NK-92 treated with Interleukin-12 subunit alpha and Interleukin-12 subunit beta, amount 100 ng/mL, for 24 hours (cell line): ENCODE measurements at places on chromosomes 13 and 19.

DNA sequence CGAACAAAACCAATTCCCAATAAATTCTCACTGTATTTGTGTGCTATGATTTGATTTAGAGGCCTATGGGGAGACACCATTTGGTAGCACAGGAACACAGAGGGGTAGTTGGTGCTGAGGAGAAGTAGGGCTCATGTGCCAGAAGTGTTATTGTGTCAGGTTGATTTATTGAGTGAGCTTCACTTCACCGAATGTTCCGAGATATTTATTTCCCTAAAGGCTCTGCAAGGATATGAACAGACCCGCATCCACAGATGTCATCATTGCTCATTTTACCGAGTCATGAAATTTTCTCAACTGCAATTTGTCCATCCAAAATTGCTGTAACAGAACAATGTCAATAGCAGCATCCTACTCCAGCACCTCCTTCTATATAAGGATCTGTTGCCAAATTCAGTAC is 69.5 kb downstream of the DACH1 start:
- DNase-seq, result no peak

DNA sequence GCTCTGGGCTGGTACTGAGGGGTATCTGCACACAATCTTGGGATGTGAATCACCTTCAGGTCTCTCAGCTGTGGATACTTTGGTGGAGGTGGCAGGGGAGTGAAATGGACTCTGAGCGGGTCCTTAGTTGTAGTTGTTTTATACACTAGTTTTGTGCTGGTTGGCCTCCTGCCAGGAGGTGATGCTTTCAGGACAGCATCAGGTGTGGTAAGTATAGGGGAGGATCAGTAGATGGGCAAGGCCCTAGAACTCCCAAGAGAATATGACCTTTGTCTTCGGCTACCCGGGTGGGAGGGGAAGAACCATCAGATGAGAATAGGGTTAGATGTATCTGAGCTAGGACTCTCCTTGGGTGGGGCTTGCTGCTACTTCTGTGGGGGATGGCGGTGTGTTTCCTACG is 2284.3 kb upstream of the PCDH20 start:
- no peak for DNase-seq

- no peak for DNase-seq
These were observed 3.1 kb downstream of the SMG9 start for GRCh38 chr19:43751466-43752220.

GRCh38 chr13:25869941-25870340 is 181.9 kb downstream of the SHISA2 start:
- DNase-seq, result no peak

DNA sequence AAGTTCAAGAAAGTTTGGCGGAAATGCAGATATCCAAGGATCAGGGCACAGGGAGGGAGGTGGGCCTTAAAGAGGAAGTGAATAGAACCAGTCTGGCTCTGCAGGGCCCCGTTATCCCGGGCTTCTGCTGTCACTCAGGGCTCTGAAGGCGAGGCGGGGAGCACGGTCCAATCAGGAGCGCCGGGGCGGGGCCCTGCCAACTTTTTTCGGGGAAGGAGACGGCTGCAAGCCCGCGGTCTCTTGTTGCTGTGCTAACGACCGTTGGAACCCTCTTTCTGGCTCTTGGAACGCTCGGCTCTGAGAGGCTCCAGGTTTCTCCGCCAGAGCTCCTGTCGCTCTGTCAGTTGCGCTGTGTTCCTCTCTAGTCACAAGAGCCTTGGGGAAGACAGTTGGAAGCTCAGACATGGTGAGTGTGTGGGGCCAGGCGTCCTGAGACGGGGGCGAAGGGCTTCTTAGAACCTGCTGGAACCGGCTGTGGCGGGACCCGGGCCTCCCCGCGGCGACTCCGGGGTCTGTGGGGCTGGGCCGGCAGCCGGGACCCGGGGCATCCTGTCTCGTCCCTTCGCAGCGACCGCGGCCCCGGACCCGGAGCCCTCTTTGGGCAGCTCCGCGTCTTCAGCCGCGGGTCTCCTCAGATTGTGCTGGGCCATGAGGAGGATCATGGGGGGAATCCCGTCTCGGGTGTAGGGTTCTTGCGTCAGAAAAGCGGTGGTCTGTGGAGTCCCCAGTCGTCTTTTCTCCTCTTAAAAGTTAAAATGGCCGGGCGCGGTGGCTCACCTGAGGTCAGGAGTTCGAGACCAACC is 27.7 kb downstream of the ZNF844 start:
- DNase-seq, result no peak

DNA sequence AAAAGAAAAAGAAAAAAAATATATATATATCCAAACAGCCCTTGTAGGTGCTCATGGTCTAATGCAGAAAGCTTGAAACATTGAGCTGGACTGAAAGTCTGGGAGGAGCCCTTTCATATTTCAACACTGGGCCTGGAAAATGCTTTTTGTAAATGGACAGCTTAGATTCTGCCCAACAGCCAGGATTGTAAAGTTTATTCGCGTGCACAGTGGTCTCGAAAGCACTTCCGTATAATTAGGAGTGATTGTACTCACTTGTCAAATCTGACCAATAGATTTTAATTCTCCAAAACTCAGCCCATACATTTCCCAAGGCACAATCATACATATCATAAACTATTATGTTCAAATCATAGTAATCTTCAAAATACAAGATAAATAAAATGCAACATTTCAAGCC is 260.1 kb downstream of the COL4A1 start:
- no peak for DNase-seq

- no peak for DNase-seq
These were observed 6.2 kb upstream of the COLGALT1 start for GRCh38 chr19:17549085-17549740.

DNA sequence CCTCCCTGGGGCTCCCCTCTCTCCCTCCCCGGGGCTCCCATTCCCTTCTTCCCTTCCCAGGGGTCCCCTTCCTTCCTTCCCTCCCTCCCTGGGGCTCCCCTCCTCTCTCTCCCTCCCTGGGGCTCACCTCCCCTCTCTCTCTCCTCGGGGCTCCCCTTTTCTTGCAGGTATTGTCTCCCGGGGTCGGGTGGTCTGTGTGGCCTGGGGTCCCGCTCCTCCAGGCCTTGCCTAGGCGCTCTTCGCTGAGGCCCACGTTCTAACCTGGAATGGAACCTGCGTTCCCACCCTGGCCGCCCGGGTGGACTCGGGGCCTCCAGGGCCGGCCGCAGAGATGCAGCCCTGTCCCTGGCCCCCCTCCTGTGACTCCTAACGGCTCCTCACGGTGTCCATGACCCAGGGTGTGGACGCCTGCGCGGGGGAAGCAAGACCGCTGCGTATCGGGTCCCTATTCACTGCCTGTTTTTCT is 940 bp upstream of the DCUN1D2 start:
- no peak for DNase-seq

- DNase-seq, result peak; percentile 15
These were observed 8.9 kb upstream of the CYP4F3 start for GRCh38 chr19:15631817-15632216.

DNA sequence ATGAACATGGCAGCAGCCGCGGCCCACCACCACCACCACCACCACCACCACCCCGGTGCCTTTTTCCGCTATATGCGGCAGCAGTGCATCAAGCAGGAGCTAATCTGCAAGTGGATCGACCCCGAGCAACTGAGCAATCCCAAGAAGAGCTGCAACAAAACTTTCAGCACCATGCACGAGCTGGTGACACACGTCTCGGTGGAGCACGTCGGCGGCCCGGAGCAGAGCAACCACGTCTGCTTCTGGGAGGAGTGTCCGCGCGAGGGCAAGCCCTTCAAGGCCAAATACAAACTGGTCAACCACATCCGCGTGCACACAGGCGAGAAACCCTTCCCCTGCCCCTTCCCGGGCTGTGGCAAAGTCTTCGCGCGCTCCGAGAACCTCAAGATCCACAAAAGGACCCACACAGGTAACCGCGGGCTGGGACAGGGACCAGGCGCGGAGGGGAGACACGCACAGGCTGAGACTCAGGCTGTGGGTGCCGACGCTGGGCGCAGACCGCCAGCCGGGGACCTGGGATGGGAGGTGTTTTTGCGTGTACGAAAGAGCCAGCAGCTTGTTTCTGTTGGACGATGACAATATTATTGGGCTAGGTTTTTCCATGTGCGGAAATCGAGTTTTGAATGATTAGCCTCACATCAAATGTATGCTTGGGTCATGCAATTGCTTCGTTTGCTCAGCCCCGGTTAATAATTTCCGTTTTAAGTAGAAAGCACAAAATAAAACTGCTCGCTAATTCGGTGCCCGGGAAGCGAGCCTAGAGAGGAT is 1.3 kb downstream of the ZIC2 start:
- DNase-seq, result no peak

- no peak for DNase-seq
These were observed 103.9 kb upstream of the DIAPH3 start for GRCh38 chr13:60267498-60268202.

DNA sequence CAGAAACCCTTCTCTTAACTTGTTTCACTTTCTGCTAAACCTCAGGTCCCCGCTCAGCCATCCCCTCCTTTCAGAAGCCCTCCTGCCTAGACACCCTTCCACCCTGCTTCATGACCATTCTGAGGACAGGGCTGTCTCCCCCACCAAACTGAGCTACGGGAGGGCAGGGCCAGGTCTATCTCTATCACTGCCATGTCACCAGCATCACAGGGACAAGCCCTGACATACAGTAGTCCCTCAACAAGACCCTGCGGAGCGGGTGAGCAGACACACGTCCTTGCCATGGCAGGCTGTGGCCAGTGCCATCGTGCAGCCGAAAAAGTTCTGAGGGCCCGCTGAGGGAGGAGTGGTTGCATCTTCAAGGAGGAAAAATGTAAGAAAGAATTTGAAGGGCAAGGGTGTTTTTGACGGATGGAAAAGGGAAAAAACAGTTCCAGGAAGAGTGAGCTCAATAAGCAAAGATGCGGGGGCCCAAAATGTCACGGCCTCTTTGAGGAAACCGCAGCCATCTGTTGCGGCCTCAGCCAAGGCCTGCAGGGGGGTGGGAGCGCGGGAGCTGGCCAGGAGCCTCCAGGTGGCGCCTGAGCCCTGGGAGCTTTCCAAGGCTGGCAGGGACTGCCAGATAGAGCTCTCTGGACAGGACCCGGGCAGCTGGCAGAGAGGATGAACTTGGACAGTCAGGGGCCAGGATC is 8.1 kb downstream of the PTGIR start:
- DNase-seq, result no peak

- DNase-seq, result no peak
These were observed 598.6 kb upstream of the PCDH20 start for GRCh38 chr13:62014299-62014698.

- no peak for DNase-seq
These were observed 12.6 kb downstream of the CACNA1A start for GRCh38 chr19:13493516-13494310.

GRCh38 chr13:22176968-22177520 is 506.2 kb downstream of the FGF9 start:
- no peak for DNase-seq

- no peak for DNase-seq
These were observed 7.0 kb upstream of the ZNF554 start for GRCh38 chr19:2812414-2813234.
